ENCODE measurements at places on chromosomes 7 and 10.

- no peak for DNase-seq
Observed at GRCh38 chr7:15279640-15280039, 282.2 kb downstream of the AGMO start.

GRCh38 chr10:4013651-4014121 is 228.7 kb upstream of the KLF6 start:
- no peak for DNase-seq

DNA sequence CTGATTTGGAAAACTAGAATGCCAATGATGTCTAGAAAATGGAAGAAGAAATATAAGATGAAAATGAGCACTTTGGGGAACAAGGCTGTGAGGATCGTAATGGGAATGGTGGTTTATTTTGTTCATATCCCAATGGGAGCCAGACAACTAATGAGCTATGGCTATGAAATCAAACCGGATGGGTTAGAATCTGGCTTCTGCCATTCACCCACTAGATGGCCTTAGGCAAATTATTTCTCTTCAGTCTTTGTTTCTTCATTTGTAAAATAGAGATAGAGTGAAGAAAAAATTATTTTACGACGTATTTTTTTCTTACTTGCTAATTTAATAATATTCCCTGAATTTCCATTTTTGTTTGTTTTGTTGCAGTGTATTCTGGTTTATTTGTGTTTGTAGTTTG is 572.1 kb upstream of the IGFBP3 start:
- no peak for DNase-seq

- DNase-seq: no peak
Observed at GRCh38 chr10:1634239-1634638, 103.1 kb downstream of the ADARB2 start.

DNA sequence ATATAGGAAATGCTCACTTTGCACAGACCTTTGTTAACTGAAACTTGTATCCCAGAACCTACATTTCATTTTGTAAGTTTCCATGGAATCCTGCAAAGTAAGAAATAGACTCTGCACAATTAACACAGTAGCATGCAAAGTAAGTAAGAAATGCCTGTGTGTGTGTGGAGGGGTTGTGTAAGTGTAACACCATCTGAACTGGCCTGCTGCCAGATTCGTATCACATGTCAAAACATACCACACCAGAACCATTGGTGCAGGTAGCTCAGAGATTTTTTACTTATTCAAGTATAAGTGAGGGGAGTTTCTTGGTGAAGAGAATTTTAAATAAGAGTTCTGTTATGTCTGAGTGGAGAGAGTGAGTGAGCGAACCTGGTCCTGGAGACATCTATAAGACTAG is 17.9 kb upstream of the DDX21 start:
- DNase-seq: no peak

DNA sequence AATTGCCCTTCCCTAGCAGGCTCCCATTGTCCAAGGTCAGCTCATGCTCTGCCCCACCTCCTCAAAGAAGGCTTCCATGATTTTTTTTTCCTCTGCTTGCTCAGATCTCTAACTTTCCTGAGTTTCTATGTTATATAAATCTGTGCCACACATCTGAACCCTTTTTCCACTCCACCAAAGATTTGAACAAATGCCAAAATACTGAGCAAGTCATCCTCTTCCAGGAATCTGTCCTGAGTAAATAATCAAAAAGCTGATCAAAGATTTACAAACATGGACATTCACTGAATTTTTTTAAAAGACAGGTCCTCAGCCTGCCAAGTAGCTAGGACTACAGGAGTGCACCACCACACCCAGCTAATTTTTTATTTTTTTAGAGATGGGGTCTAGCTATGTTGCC is 102.8 kb upstream of the ARID5B start:
- DNase-seq: no peak

GRCh38 chr10:81135851-81136250 is 598.1 kb downstream of the SH2D4B start:
- no peak for DNase-seq

- no peak for DNase-seq
Observed at GRCh38 chr10:76631884-76632766, 1005.5 kb downstream of the KCNMA1 start.

DNA sequence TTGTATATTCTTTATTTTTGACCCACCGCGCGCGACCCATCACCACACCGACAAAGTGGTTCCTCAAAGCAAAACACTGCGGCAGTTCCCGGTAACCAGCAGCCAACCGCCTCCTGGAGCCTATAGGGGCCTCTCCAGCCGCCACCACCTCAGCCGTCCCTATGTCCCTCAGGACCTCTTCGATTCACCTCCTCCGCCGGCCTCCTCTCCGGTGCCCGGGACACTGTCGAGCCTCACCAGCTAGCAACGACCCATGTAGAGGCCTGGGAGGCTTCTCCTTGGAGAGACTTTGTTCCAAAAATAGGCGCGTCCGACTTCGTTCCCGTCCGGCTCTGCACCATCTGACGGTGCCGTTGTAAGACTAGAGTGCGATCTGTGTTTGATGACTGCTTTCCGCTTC is 158.8 kb downstream of the HGF start:
- DNase-seq: no peak

DNA sequence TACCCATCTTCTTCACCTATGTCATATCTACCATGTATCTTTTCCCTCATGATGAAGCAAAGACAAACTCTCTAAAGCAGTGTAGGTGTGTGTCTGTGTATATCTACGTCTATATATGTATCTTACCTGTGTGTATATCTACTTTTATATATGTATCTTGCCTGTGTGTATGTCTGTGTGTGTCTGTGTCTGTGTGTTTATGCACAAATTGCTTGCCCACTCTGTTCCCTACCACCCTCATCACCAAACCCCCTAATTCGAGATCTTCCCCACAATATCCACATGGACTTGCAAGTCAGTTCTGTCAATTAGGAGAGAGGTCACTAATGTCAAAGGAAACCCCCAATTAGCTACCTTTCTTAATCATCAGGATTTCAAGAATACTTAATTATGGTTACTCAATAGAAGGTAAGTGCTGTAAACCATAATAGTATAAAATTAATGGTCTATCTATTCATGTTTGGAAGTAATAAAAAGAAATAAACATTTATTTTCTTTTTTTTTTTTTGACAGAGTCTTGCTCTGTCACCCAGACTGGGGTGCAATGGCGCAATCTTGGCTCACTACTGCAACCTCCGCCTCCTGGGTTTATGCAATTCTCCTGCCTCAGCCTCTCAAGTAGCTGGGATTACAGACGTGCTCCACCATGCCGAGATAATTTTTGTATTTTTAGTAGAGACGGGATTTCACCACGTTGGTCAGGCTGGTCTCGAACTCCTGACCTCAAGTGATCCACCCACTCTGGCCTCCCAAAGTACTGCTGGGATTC is 43.6 kb downstream of the ANKRD61 start:
- no peak for DNase-seq

- DNase-seq: no peak
Observed at GRCh38 chr7:95957510-95957909, 185.2 kb downstream of the DYNC1I1 start.

DNA sequence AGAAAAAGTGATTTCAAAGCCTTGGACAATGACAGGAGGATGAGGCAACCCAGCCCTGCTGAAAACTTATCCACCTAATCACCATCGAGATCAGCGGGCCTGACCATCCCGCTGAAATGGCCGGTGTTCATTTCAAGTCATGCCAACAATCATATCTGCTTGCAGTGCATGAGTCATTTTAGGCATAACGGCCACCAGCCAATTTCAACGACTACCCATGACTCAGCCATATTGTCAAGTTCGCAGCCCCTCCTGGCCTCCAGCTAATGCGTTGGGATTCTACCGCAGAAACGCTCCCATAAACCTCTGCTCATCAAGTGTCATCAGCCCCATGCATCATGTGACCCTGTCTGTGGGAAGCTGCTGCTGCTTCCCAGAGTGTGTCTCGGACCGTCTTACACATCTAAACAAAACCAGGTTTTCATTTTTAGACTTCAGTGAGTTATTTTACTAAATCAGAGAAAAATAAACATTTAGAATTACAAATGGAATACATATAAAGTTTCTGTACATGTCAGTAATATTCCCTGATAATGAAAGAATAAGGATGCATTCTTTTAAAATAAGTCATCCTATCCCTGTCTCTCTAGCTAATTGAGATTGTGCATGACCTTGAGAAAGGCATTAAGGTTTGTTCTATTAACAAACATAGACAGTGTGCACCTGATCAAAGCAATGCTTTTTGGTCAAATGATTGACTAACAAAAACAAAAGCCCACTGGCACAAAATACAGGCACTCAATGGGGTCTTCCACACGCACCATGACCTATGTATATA is 188.9 kb downstream of the ADAM12 start:
- peak; percentile 50 for DNase-seq

DNA sequence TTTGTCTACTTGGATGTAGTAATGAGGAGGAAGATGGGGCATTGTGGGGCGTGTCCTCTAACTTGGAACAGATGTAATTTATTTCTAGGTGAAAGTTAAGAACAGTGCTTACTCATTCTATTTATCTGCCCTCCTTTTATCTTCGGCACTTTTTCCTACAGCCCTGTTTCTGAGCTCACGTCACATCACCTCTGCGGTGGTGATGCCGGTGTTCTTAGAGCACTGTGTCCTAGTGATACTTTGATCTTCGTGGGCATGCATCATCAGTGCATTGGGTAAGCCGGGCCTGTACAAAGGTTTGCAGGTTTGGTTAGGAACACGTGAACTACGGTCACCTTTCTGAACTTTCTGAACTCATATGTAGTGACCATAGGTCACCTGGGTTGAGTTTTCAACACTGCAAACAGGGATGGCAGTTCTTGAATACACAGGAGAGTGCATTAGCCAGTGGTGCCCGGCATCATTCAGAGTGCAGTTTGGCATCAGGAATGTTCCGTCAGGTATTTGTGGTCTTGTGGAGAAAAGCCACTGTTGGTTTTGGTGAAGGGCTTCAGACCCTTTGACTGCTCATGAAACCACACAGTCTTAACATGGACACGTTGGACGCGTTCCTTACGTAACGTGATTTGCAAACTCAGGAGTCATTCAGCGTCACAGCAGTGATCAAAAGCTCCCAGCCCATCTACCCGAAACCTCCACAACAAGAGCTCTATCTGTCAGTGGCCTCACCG is 5.6 kb downstream of the POR start:
- no peak for DNase-seq

DNA sequence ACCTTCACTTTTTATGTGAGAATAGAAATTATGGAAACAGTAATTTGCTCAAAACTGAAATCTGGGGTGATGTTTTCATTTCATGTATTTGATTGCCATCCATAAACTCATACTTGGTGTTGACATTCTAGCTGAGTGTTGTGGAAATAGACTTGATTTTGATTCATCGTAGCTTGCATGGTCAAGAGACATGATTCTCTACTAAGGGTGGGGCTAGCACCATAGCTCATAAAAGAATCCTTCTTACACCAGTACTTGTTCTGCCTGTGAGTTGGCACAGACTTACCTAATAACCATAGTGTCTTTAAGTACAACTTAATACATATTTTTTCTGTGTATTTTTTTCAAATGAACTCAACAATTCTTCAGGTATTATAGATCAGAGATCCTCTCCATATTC is 36.6 kb downstream of the RAB18 start:
- no peak for DNase-seq

Data from HEK293T (cell line).